ENCODE measurements at places on chromosomes 7 and 10.

DNA sequence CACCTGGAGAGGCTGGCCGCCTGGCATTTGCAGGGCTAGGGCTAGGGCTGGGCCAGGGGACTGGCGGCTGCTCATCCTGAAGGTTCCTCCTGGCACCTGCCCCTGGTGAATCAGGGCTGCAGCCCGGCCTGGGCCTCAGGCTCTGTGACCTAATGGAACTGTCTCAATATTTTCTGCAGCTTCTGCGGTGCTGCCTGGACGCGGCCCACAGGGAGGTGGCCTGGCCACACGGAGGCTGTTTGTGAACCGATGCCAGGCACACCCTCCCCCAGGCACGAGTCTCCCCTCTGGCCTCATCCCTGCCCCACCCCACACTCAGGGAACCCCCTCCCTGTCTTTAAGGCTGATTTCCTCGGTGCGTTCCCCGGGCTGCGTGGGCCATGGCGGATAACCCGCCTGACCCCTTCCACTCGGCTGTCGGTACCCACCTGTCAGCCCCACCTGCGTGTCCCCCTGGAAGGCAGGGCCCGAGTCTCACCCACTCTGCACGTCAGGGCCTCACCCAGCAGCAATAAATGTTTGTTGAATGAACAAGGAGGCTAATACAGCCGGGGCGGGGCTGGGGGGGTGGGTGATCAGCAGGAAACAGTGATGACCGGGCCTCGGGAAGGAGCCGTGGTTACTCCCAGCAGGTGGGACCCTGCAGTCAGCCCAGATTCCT, 54.5 kb upstream of the DNAJB6 start:
- peaks cover 27% of the 10 kb centered on the region for H3K27me3 ChIP-seq
- no peaks in the 10 kb centered on the region for H3K4me1 ChIP-seq
- no peaks in the 10 kb centered on the region for H3K36me3 ChIP-seq
- no peak overlapping the region for H3K4me3 ChIP-seq

DNA sequence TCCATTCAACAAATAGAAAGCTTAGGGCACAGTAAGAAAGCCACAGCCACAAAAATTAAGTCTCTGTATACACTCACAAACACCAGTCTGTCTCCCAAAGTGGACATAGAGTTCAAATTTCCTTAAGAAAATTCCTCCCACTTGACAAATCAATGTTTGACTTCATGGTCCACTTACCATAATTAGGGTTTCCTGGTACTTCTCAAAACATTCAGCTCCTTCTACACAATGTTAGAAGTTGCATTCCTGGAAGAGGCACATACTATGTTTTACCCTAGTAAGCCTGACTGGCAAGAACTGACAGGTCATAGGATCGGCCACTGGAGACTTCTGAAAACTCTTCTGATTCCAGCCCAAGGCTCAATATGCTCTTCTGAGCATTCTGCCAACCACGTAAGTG, 70.5 kb downstream of the CPXM2 start:
- no peaks in the 10 kb centered on the region for H3K4me1 ChIP-seq
- H3K36me3 ChIP-seq = no peaks in the 10 kb centered on the region
- no peak overlapping the region for H3K27ac ChIP-seq

GRCh38 chr10:22615101-22615500, 99.3 kb downstream of the PIP4K2A start:
- no peaks in the 10 kb centered on the region for H3K36me3 ChIP-seq
- DNase-seq = no peak
- H3K4me1 ChIP-seq = peaks cover 6% of the 10 kb centered on the region
- no peak overlapping the region for H3K4me3 ChIP-seq
- H3K27ac ChIP-seq = no peak overlapping the region

- no peak for DNase-seq
- H3K4me1 ChIP-seq = no peaks in the 10 kb centered on the region
- H3K36me3 ChIP-seq = no peaks in the 10 kb centered on the region
- H3K27ac ChIP-seq = no peak overlapping the region
- H3K27me3 ChIP-seq = no peaks in the 10 kb centered on the region
Measured at GRCh38 chr10:122407375-122408125, 33.0 kb downstream of the PLEKHA1 start.

GRCh38 chr10:79608505-79609375, 2.0 kb upstream of the SFTPA1 start:
- H3K36me3 ChIP-seq = no peaks in the 10 kb centered on the region
- H3K27me3 ChIP-seq = no peaks in the 10 kb centered on the region
- H3K4me3 ChIP-seq = no peak overlapping the region
- no peak for DNase-seq
- H3K27ac ChIP-seq = no peak overlapping the region

GRCh38 chr10:119286983-119287633, 79.7 kb downstream of the GRK5 start:
- H3K27me3 ChIP-seq = no peaks in the 10 kb centered on the region
- peaks cover 50% of the 10 kb centered on the region for H3K4me1 ChIP-seq
- no peak overlapping the region for H3K27ac ChIP-seq
